ENCODE measurements at places on chromosomes 4 and X. TPM values are rescaled to one million over a fixed set of nuclear protein-coding genes. Genes with fewer than 3 reads are reported as not detected.
A peak's percentile ranks its signal among the peaks of the same experiment; 100 is the strongest.

Gene PLP2
- total RNA-seq: 14.6 TPM

GRCh38 chr4:172692701-172693100, 475.9 kb upstream of the GALNT7 start:
- DNase-seq: no peak

DNA sequence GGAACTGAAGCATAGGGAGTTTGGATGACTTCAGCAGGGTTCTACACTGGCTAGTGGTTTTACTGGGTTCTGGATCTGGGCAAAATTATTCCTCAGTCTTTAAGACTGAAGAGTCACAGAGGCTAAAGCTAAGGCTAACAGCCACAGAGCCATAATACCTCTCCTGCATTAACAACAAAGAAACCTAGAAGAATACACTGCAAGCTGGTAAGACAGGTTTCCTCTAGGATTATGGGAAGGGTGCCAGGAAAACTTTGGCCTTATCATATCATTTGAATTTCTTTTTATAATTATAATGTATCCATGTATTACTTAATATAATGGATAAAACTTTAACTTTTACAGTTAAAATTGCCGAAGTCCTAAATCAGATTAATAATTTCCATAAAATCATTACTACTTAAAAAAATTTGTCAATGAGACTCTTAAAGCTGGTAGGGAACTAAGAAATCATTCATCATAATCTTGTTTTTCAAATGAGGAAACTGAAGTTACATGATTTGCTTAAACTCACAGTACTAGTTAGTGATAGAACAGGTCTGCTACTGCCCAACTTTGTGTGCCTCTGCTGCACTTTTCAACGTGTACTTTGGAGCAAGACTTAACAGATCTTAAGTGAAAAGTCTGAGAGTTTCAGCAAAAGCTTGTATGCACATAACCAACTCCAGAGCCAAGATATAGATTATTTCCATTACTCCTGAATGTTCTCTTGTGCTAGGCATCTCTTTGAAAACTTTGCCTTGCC, 24.2 kb upstream of the PGRMC2 start:
- peak; percentile 7 for DNase-seq

Gene PNMA6F
- not detected for total RNA-seq

- DNase-seq: no peak
Measured at GRCh38 chrX:133771086-133771646, 214.2 kb downstream of the GPC3 start.

Gene ZNF157
- 2.0 TPM for total RNA-seq
